Articular chondrocyte of knee joint (primary cell): ENCODE measurements at places on chromosomes 4 and X. TPM values are rescaled to one million over a fixed set of nuclear protein-coding genes. Genes with fewer than 3 reads are reported as not detected.

The PRSS12 gene
- 0.76 TPM in 1 of 2 replicates, not detected in the other for total RNA-seq

The NUDT10 gene
- total RNA-seq = 3.7 and 4.3 TPM in 2 replicates

The IL13RA1 gene
- total RNA-seq = 128 and 141 TPM in 2 replicates

The TEC gene
- 0.91 and 1.8 TPM in 2 replicates for total RNA-seq

The CENPI gene
- total RNA-seq = 8.5 and 13.0 TPM in 2 replicates

The NALF2 gene
- not detected in 2 replicates for total RNA-seq

The WDR13 gene
- total RNA-seq = 89.5 and 94.5 TPM in 2 replicates

The IQCM gene
- 0.11 and 0.26 TPM in 2 replicates for total RNA-seq

The TGIF2LX gene
- total RNA-seq = not detected in 2 replicates

The NEUROG2 gene
- under 0.01 TPM in 1 of 2 replicates, not detected in the other for total RNA-seq

The GRIA2 gene
- 0.22 TPM in 1 of 2 replicates, not detected in the other for total RNA-seq

The USP17L21 gene
- total RNA-seq = not detected in 2 replicates

The MAGEA12 gene
- total RNA-seq = not detected in 2 replicates

The OPRPN gene
- not detected in 2 replicates for total RNA-seq

The MAOA gene
- 6.1 and 7.6 TPM in 2 replicates for total RNA-seq

The MAGED4 gene
- total RNA-seq = 25.0 and 27.5 TPM in 2 replicates

The GSX2 gene
- total RNA-seq = 0.43 TPM in 1 of 2 replicates, not detected in the other

The ZNF711 gene
- 0.39 and 0.86 TPM in 2 replicates for total RNA-seq

The KCNE5 gene
- 0.11 and 0.39 TPM in 2 replicates for total RNA-seq

The SRPX gene
- total RNA-seq = 6.3 and 7.2 TPM in 2 replicates

The SHOX gene
- 2.2 and 3.2 TPM in 2 replicates for total RNA-seq
